ENCODE measurements at places on chromosomes 1 and 21.

DNA sequence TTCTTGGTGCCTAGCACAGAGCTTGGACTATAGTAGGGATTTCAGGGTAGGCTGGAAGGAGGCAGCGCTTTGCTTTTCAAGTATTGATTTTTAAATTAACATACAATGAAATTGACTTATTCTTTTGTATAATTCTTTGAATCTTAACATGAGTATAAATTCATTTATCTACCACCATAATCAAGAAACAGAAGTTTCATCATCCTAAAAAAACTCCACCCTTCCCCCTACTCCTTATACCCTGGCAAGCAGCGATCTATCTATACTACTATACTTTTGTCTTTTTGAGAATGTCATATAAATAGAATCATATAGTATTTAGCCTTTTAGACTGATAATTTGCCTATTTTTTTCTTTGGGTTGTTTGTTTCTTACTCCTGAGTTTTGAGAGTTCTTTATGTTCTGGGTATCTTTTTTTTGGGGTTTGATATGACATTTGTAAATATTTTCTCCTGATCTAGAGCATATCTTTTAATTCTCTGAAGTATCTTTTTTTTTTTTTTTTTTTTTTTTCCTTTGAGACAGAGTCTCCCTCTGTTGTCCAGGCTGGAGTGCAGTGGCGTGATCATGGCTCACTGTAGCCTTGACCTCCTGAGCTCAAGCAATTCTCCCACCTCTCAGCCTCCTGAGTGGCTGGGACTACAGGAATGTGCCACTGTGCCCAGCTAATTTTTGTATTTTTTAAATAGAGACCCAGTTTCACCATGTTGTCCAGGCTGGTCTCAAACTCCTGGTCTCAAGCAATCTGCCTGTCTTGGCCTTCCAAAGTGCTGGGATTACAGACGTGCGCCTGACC is 6.4 kb downstream of the RPS6KC1 start:
- no peak for DNase-seq

DNA sequence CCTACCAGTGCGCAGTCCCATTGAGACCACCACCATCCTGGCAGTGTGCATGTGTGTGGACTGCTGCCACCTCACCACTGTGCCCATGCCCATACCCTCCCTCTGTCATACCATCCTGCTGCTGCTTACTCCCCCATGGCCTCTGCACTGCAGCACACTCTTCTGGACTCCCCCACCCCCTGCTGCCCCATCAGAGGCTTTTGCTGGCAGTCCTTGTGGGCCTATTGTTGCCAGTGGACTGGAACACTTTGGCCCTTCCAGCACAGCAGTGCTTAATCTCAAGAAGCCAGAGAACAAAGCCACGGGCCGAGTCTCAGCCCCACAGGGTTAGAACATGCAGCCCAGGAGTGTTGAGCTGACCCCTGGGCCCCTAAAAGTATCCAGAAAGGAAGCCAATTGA is 41.9 kb upstream of the IVNS1ABP start:
- DNase-seq, result no peak

GRCh38 chr1:63322944-63323864 is 837 bp downstream of the FOXD3 start:
- DNase-seq, result no peak

DNA sequence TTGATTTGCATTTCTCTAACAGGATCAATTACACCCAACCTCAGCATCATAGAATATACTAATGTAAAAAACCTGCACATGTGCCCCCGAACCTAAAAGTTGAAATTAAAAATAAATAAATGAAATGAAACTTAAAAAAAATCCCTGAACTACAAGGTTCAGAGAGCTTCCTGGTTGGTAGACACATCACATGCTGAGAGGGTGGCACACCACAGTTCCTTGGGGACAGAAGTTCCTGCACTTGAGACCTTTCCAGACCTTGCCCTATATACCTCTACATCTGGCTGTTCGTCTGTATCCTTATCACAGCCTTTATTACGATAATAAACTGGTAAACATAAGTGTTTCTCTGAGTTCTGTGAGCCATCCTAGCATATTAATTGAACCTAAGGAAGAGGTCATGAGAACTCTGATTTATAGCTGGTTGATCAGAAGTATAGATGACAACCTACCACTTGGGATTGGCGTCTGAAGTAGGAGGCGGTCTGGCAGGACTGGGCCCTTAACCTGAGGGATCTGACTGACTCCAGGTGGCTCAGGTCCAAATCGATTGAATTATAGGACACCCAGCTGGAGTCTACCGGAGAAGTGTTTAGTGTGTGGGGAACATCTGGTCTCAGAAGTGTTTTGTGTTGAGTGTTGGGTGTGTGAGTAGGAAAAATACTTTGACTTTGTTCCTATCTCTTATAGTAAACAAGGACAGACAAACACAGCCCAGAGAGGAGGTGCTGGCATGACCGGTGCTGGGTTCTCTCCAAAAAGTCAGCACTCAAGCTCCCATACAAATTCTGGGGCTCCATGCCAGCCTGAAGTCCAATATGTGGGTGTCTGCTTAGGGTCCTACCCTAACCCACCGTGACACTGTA is 19.0 kb downstream of the C1orf115 start:
- no peak for DNase-seq

- DNase-seq, result no peak
These were observed 50.8 kb downstream of the TOMM20 start for GRCh38 chr1:235077571-235078479.

- DNase-seq, result no peak
These were observed 3.8 kb downstream of the LEMD1 start for GRCh38 chr1:205417870-205418635.

DNA sequence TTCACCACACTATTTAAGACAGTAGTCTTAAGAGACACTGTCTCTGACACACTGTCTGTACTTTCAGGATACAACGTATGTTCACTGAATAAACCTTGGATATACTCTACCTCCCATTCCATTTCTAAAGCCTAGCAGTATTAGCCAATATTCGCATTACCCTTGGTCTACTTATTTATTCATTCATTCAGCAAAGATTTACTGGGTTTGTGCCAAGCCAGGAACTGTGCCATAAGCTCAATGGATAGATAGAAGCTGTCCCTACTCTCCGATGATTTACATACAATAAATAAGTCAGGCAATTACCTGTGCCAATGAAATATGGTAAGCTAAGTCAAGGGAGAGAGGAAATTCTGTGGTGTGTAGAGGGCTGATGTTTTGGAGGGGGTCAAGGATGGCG is 195.2 kb upstream of the RAB4A start:
- no peak for DNase-seq

DNA sequence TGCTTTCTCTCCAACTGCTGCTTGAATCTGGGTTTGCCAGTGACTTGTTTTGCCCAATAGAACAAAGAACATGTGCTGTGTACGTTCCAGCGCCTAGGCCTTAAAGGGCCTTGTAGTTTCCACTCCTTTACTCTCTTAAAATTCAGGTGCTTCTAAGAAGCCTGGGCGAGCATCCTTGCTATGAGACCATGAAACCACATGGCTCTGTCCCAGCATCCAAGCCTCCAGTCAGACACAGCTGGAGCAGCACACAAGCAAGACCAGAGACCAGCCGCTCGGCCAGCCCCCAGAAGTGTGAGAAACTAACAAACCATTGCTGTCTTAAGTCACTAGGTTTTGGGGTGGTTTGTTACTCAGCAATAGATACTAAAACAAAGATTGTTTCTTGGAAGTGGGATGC is 15.1 kb downstream of the PLEKHO1 start:
- no peak for DNase-seq

- no peak for DNase-seq
These were observed 12.6 kb upstream of the ACTL8 start for GRCh38 chr1:17742583-17742982.

- DNase-seq, result no peak
These were observed 33.6 kb upstream of the RNF187 start for GRCh38 chr1:228453614-228454013.

GRCh38 chr1:905071-905749 is 18.5 kb upstream of the SAMD11 start:
- no peak for DNase-seq

- no peak for DNase-seq
These were observed 107.5 kb upstream of the AJAP1 start for GRCh38 chr1:4546911-4547310.
